ENCODE measurements at places on chromosomes 5 and 9.

- DNase-seq, result no peak
These were observed 396.3 kb downstream of the PDE4D start for GRCh38 chr5:59497207-59497606.

GRCh38 chr5:43298443-43298842 is 14.8 kb downstream of the HMGCS1 start:
- DNase-seq, result no peak

GRCh38 chr5:8752595-8752994 is 793.3 kb downstream of the SEMA5A start:
- no peak for DNase-seq

GRCh38 chr5:124724357-124725039 is 21.9 kb downstream of the ZNF608 start:
- no peak for DNase-seq

GRCh38 chr5:80662108-80662507 is 7.3 kb upstream of the DHFR start:
- DNase-seq, result no peak

DNA sequence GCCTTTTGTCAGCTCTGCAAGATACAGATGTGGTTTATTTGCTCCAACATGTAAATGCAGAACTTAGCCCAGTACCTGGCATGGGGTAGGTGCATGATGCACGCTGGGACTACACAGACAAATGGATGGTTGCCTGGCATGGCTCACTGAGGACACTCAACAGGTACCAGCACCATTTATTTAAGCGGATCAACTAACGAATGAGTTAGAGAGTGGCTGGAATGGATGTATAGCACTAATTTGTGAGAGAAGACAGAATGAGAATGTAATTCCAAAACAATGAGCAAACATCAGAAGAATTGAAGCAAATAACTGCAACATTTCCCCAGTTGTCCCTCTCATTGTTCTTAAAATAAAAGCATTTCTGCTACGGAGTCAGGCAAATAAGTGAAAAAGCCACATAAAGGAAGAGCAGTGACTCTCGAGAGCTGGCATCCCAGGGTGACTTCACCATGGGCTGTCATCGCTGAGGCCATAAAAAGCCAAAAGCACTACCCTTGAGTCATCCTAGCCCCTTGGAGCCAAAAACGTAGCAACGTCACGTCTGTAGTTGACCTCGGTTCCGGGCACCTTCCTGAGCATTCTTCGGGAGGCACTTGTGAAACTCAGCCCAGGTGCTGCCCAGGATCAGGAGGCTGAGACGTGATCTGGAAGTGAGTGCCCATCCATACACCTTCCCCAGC is 290.3 kb downstream of the NSG2 start:
- DNase-seq, result no peak

DNA sequence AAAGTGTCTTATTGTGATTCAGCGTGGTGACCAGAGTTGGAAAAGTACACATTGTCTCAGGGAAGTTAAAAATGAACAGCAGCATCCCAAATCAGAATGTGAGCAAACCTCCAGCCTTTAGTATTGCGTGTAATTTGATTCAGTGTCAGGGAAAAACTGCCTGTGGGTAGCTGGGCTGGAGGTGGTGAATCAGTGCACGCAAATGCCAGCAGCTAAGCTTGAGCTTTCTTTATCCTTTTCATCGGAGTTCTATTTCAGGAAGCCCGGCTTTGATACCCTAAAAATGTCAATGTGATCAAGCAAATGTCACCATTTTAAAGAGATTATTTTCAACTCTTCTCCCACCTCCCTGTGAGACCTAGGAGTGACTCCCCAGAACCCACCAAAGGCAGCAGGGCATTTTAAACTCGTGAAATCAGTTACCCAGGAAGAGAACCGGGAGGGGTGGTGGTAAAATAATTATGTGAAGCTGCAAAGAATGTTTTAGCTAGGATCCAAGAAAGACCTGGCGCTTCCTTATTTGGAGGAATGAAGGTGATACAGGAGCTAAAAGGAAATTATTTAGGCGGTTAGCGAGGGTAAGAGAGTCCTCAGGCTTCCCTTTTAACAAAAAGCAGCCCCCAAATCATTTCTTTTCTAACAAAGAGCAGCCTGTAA is 25.7 kb upstream of the C5orf47 start:
- DNase-seq, result no peak

DNA sequence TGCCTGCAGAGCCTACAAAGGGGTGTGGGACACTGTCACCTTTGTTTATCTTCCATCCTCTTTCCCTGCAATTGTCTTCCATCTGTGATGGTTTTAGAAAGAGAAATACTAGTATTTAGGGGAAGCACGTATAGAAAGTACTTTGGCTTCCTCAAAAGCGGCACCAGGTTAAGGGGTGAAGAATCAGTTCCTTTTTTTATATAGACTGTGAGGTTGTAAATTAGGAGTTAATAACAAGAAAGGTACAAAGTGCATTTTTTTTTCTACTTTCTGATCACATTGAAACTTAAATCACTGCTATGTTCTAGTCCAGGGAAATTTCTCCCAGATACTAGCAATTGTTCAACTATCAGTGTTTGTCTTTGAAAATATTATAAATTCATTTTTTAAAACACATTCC is 219.3 kb downstream of the CEMIP2 start:
- no peak for DNase-seq

GRCh38 chr5:38420691-38421390 is 135.6 kb downstream of the LIFR start:
- no peak for DNase-seq

- DNase-seq, result no peak
These were observed 340.0 kb downstream of the PTPRD start for GRCh38 chr9:10272830-10273229.

GRCh38 chr5:177071666-177072385 is 14.9 kb upstream of the FGFR4 start:
- peak; percentile 16 for DNase-seq

DNA sequence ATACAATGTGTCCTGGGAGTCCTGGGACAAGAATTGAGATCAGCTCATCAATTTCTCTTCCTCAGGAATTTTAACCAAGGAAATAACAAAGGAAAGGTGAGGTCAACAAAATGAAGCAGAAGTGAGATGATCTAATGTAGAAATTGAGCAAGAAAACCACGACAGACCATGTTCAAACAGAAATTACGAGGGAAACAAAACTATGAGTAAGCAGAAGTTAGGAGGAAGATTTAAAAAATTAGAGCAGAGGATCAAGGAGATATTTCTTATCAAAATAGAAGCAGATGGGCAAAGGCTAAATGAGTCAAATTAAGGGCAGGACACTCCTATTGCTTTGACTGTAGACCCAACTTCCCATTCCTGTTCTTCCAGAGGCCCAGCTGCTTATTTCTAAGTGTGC is 97.4 kb downstream of the HINT1 start:
- DNase-seq, result no peak

DNA sequence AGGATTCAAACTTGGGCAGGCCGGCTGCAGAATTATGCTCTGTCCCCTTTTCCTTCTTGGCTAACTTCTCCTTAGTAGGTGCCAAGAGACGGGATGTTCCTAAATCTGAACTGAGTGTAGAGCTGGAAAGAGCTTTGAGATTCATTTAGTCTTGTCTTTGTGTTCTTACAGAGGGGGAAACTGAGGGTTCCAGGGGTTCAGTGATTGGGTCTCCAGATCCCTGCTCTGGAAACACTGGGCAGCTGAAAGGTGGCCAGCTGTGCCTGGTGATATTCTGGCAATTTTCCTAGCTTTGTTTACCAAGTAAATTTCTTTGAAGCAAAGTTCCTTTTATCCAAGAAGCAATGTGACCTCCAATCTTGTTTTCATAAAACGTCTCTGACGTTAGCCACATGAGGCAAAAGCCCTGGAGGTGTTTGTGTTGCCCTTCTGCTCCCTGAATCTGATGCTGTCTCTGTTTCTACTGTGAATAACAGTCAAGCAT is 288.7 kb downstream of the ZSWIM6 start:
- DNase-seq, result no peak
